Pancreas (tissue), 10 donors: ENCODE measurements at places on chromosomes 2 and 18. TPM values are rescaled to one million over a fixed set of nuclear protein-coding genes. Genes with fewer than 3 reads are reported as not detected.
A peak's percentile ranks its signal among the peaks of the same experiment; 100 is the strongest.

ADD2 gene
- total RNA-seq: 2.8 TPM

ERCC3 gene
- 22.3 TPM for total RNA-seq

GYPC gene
- 15.4 TPM for total RNA-seq

PIEZO2 gene
- 3.2 TPM for total RNA-seq

DUSP28 gene
- 3.5 TPM for total RNA-seq

CD8A gene
- 0.39 TPM for total RNA-seq

DNA sequence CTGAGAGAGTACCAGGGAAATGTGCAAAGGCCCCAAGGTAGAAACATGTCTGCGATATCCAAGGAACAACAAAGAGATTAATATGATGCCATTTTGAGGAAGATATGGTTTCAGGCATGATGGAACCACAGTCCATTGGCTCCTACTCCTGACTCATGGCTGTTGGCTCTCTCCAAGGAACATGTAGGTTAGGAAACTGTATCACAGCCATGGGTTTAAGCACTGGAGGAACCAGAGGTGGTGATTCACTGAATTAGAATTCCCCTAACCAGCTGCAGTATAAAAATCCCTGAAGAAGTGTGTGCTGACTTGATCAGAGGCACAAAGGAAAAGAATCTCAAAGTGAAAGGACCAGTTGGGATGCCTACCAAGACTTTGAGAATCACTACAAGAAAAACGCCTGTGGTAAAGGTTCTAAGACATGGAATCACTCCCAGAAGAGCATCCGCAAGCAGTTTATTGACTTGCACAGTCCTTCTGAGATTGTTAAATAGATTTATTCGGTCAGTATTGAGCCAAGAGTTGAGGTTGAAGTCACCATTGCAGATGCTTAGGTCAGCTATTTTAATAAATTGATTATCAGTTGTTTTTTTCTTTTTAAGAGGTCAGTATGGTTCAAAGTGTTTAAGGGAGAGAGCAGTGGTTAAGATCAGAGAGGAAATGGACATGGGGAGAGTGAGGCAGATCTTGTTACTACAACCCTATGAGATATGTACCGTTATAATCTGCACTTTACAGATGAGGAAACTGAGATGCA lies 110.7 kb upstream of the OTX1 start:
- H3K4me1 ChIP-seq: no peaks in the 10 kb centered on the region
- no peaks in the 10 kb centered on the region for H3K36me3 ChIP-seq
- H3K4me3 ChIP-seq: no peak overlapping the region
- no peak overlapping the region for H3K27ac ChIP-seq
- DNase-seq: no peak

GRCh38 chr2:228615496-228615895 lies 434.0 kb upstream of the SPHKAP start:
- H3K27me3 ChIP-seq: no peaks in the 10 kb centered on the region
- DNase-seq: no peak
- no peak overlapping the region for H3K4me3 ChIP-seq

DNA sequence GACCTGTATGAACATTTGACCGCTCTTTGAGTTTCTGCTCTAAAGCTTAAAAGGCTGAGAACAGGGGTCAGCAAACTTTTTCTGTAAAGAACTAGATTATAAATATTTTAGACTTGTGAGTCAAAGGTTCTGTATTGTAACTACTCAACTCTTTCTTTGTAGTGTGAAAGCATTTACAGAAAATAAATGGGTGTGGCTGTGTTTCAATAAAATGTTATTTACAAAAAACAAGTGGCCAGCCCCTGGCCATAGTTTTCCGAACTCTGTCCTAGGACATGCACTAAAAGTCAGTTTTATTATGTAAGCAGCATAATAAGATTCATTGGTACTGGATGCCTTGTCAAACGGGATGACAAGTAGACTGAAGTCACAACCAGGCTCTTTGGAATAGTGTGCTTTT lies 434.9 kb downstream of the ZEB2 start:
- no peak overlapping the region for H3K27ac ChIP-seq
- no peak overlapping the region for H3K4me3 ChIP-seq
- H3K4me1 ChIP-seq: no peaks in the 10 kb centered on the region
- no peak for DNase-seq
- no peaks in the 10 kb centered on the region for H3K27me3 ChIP-seq

- H3K27ac ChIP-seq: no peak overlapping the region
- DNase-seq: no peak
- H3K36me3 ChIP-seq: no peaks in the 10 kb centered on the region
- H3K4me3 ChIP-seq: no peak overlapping the region
- no peaks in the 10 kb centered on the region for H3K27me3 ChIP-seq
Measured at GRCh38 chr2:45253151-45253550, 243.9 kb upstream of the SIX2 start.

DNA sequence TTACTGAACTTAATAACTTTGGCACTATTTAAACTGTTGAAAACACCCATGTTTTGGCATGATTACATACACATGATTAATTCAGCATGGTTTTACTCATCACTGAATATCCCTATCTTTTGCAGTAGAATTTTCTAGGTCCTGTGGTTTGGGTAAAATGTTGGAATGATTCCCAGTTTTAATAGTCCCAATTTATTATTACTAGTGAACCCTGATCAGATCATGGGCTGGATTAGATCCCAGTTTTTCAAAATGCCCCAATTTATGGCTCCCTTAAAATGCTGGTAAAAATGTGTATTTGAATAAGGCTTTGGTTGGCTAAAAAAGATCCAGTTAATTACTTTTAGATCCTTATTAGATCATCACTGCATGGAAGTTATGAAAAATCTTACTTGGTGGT lies 273.6 kb upstream of the NRP2 start:
- H3K36me3 ChIP-seq: no peaks in the 10 kb centered on the region
- peaks cover 8% of the 10 kb centered on the region for H3K4me1 ChIP-seq
- no peak overlapping the region for H3K27ac ChIP-seq
- H3K4me3 ChIP-seq: no peak overlapping the region
- H3K27me3 ChIP-seq: no peaks in the 10 kb centered on the region

GRCh38 chr18:46140173-46140572 lies 36.0 kb downstream of the HAUS1 start:
- DNase-seq: no peak
- H3K4me3 ChIP-seq: no peak overlapping the region
- H3K27ac ChIP-seq: no peak overlapping the region
- H3K4me1 ChIP-seq: no peaks in the 10 kb centered on the region
- H3K27me3 ChIP-seq: no peaks in the 10 kb centered on the region

DNA sequence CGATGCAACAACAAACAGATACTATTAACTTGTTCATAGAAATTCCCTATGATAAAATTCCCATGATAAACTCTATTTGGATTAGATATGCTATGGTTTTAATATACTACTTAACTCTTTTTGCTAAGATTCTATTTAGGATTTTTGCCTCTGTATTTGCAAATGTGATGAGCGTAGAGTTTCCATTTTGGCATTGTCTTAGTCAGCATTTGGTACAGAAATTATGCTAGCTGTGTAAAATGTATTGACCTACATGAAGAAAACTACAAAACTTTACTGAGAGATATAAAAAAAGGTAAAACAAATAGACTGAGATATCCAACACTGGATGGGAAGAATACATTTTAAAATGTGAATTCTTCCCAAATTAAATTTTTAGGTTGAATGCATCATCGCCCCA lies 29.8 kb upstream of the ARL4C start:
- H3K4me3 ChIP-seq: no peak overlapping the region
- no peak for DNase-seq

DNA sequence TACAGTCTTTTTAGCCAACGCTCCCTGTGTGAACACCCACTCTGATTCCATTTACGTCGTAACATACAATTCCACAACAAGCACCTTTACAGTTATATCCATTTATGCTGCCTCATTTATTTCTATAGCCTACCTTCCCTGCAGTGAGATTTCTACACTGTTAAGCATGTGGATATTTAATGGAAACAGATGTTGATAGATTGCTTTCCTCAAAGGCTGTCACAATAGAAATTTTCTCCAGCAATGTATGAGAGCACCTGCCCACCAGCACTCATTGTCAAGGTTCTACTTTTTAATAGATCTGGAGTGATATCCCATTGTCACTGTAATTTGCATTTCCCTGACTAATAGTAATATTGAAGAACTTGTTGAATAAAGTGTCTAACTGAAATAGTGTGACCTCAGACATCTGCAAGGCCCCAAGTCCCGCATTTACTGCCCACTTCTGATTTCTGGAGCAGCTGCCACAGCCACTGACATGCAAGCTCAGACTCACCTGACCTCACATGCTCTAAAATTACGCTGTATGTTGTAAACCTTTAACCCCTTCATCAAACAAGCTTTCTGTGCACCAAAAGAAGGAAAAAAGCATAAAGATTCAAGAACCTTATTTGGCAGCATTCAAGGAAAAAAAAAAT lies 295.1 kb downstream of the CNTNAP5 start:
- no peaks in the 10 kb centered on the region for H3K4me1 ChIP-seq
- no peaks in the 10 kb centered on the region for H3K36me3 ChIP-seq
- H3K4me3 ChIP-seq: no peak overlapping the region
- no peak overlapping the region for H3K27ac ChIP-seq

GRCh38 chr2:174846218-174846617 lies 81.9 kb upstream of the CHRNA1 start:
- no peak overlapping the region for H3K4me3 ChIP-seq
- H3K27me3 ChIP-seq: no peaks in the 10 kb centered on the region
- no peak overlapping the region for H3K27ac ChIP-seq
- no peaks in the 10 kb centered on the region for H3K4me1 ChIP-seq
- no peak for DNase-seq
- H3K36me3 ChIP-seq: no peaks in the 10 kb centered on the region

GRCh38 chr2:192194265-192194865 lies 368 bp downstream of the TMEFF2 start:
- no peak overlapping the region for H3K27ac ChIP-seq
- peaks cover 20% of the 10 kb centered on the region for H3K4me1 ChIP-seq
- H3K36me3 ChIP-seq: no peaks in the 10 kb centered on the region
- H3K27me3 ChIP-seq: peaks cover 13% of the 10 kb centered on the region
- peak overlapping the region; percentile 39 for H3K4me3 ChIP-seq

DNA sequence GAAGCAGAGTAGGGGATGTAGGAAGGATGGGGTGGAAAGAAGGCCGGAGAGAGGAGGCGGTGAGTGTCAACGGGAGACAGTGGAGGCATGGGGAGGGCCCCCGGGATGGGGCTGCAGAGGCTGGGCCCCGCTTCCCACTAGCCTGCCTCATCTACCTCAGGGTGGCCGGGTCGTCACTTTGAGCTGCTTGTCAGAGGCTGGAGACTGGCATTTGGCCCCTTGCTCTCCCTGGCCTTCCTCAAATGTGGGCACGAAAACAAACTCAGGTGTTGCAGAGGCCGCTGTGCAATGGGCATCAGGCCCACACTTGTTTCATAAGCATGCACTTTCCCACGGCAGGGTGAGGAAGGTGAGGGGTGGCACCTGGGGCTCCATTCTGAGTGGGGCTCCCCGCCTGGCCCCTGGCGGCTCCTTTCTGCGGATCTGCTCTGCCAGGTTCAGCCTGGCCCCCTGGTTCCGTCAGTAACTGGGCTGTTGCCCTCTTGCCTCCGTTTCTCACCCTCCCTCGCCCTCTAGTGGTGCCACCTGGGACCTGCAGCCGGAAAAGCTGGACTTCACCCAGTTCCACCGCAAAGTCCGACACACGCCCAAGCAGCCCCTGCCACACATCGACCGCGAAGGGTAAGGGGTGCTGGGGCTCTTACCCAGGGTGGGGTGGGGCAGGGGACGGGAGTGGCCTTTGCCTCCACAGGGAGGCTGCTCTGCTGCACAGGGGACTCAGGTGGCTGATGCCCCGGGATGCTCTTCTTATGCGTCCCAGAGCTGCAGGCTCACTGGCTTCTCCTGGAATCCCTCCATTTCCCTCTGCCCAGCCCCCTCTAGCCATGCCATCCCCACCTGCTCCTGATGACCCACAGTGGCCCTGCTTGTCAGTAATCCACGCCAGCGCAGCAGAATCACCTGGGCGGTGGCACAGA lies 125.4 kb downstream of the CTIF start:
- H3K27ac ChIP-seq: no peak overlapping the region
- DNase-seq: peak; percentile 66
- no peak overlapping the region for H3K4me3 ChIP-seq
- no peaks in the 10 kb centered on the region for H3K36me3 ChIP-seq
- H3K4me1 ChIP-seq: no peaks in the 10 kb centered on the region

DNA sequence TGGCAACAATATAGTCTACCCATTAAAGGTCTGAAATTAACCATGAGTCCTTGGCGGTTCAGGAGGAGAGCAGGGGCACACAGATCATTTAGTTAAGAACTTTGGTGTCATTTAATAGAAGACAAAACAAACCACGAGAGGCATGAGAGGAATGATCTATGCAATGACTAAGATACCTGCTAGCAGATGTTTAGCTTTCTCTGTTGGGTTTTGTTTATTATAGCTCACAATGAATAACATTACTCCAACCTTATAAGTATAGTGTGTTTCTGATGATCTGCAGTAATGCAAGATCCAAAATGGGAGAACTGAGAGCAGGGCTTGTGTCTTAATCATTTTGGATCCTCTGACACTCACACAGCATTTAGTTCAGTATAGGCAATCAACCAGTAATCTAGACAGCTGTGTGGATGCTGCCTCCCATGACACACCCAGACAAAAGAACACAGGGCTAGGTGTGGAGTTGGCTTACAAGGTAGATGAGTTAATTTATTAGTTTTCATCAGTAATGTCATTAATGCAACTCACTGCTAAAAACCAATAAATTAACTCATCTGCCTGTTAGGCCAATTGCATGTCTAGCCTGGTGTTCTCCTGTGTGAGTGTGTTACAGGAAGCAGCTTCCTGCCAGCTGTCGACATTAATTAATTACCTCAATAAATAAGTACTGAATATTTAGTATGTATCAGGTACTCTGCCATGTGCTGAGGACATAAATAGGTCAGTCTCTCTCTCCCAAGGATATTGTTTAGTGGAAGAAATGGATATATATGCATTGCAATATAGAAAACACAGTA lies 92.3 kb downstream of the CLIP4 start:
- H3K27me3 ChIP-seq: no peaks in the 10 kb centered on the region
- no peaks in the 10 kb centered on the region for H3K36me3 ChIP-seq
- DNase-seq: no peak
- no peak overlapping the region for H3K27ac ChIP-seq
- no peaks in the 10 kb centered on the region for H3K4me1 ChIP-seq

DNA sequence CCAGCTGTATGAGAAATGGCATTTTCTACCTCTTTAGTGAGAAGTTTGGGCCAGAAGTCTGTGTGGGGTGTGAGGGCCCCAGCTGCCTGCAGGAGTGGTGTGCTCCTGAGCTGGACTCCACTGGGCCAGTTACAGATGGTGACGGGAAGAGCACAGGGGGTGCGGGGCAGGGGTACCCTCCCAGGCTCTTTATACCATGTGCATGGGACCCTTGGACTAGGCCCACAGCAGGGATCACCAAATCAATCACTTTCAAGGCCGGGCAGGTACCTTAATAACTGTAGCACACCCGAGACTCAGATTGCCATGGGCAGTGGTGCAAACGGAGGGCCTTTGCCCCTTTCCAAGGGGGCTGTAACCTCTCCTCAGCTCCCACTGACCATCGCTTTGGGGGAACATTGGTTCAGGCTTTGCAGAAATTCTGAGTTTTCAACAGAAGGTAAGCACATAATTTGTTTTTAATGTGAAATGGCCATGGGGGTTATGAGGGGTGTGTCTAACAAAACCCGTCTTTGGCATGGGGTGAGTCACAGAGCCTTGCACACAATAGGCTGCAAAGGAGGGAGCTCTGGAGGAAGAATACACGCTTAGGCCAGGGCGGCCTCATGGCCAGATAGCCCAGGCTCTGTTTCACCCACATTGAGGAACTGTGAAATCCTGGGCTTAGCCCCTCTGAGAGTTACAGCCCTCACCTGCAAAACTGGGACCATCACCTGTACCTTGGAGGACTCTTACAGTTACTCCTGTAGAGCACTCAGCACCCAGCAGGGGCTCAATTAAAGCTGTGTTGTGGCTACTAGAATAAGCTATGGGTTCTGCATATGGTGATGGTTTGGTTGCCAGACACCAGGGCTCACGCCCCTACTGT lies 141.0 kb upstream of the BCL2L11 start:
- no peak for DNase-seq
- no peaks in the 10 kb centered on the region for H3K36me3 ChIP-seq
- no peaks in the 10 kb centered on the region for H3K27me3 ChIP-seq
- H3K4me1 ChIP-seq: no peaks in the 10 kb centered on the region
- H3K27ac ChIP-seq: no peak overlapping the region
